Stimulated activated CD4-positive, alpha-beta T cell treated with anti-CD3 and anti-CD28 coated beads, Interleukin-15, amount 100 ng/mL, for 1 hour (primary cell): ENCODE measurements at places on chromosomes 6 and 20.

DNA sequence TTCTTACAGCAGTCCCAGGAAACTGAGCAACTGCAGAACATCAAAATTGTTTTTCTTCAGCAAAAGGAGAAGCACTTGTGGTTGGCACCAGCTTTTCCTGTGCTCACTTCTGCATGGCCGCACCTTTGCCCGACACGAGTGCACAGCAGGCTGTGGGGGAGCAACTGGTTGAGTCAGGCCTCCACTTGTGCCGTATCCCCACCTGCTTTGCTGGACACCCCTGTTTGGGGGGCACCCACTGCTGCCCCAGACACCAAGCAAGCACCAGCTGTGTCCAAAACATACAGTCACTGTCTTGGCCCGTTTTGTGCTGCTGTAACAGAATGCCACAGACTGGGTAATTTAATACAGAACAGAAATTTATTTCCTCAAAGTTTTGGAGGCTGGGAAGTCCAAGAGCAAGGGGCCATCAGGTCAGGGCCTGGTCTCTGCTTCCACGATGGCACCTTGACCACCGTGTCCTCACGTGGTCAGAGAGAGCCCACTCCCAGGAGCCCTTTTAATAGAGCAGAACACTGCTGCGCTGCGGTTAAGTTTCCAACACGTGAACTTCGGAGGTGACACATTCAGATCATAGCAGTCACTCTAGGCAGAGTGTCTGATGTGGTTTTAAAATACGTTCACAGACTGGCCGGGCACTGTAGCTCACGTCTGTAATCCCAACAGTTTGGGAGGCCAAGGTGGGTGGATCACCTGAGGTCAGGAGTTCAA lies 8.7 kb upstream of the GMEB2 start:
- no peak for DNase-seq

DNA sequence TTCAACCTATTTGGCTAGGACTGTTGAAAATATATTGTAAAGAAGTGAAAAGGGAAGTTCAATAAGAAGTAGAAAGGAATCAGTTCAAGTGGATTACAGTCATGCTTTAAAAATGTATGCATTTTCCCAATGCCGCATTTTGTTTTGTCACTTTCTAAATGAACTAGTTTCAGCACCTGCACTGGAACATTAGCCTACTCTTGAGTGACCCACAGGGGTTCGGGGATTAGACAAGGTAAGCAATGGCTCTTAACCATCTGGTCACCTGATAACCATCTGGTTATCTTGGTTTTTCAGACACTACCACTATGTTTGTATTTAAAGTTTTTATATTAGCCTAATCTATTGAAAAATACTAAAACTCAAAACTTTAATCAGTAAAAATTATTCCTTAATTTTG lies 97.6 kb downstream of the CD164 start:
- no peak for DNase-seq

- DNase-seq, result no peak
Observed at GRCh38 chr20:31595654-31596411, 9.3 kb upstream of the ID1 start.

- DNase-seq, result no peak
Observed at GRCh38 chr6:161044335-161044734, 52.8 kb downstream of the MAP3K4 start.

DNA sequence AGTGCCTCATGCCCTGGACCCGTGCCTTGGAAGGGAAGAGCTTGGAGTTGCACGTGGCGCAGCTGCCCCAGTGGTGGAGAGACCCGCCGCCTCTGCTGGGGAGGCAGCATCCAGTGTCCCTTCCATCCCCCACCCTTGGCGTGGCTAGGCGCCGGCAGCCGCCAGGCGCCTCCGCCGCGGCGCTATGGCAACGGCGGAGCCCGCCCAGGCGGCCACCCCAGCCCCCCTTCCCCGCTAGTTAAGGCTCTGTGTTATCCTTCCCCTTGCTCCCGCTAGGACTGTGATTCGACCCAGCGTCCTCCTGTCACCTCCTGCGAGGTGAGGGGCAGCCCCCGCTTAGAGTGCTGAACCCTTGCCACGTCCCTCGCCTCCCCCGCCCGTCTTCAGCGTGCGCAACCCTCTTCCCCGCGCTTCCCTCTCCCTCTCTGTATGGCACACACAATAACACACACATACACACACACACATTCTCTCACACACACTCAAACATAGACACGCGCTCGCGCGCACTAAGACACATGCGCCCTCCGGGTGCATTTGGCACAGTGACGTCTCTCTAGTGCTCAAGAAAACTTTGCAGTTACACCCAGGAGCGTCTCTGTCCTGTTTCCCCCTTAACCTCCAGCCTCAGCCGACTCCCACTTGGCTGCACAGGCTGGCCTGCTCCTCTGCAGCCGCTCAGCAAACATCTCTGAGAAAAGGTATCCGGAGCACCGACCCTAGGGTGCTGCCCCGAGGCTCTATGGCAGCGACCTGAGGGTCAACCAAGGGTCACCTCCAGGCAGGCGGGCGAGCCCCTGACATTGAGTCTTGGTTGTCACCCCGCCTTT lies 8.5 kb downstream of the GRIK2 start:
- no peak for DNase-seq

GRCh38 chr20:60586269-60587050 lies 628.2 kb downstream of the CDH26 start:
- DNase-seq, result no peak

DNA sequence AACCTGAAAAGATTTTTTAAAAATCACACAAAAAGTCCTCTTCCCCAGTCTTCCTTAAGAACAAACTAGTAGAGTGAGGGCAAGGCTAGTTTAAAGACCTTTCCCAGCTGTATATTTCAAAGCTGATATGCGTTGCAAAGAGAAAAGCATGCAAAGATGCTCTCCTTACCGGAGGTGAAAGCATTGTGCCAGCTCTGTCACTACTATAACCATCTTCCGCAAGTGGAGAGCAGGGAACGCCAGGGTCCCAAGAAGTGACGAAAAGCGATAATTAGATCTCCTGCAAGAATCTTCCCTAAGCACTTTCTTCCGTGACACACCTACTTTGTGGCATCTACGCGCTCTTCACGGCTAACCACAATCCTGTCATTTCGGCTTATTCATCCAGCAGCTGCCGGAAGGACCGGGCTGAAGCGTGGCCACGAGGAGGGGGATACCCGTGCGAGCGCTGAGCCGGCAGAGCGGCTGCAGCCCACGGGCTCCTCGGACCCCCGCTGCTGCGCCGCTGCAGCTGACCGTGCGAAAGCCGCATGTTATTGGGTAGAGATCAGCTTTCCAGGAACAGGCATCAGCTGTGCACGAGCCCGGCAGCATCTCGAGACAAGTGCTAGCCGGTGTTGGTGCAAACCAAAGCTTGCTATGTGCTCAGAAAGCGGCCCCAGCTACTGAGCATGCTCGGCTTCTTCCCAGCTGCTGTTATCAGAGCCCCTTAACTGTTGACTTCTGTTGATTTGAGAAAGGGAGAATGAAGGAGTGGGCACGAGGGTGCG lies 57.2 kb upstream of the ARHGAP18 start:
- DNase-seq, result no peak

- no peak for DNase-seq
Observed at GRCh38 chr6:29447670-29448069, 8.6 kb downstream of the OR10C1 start.

DNA sequence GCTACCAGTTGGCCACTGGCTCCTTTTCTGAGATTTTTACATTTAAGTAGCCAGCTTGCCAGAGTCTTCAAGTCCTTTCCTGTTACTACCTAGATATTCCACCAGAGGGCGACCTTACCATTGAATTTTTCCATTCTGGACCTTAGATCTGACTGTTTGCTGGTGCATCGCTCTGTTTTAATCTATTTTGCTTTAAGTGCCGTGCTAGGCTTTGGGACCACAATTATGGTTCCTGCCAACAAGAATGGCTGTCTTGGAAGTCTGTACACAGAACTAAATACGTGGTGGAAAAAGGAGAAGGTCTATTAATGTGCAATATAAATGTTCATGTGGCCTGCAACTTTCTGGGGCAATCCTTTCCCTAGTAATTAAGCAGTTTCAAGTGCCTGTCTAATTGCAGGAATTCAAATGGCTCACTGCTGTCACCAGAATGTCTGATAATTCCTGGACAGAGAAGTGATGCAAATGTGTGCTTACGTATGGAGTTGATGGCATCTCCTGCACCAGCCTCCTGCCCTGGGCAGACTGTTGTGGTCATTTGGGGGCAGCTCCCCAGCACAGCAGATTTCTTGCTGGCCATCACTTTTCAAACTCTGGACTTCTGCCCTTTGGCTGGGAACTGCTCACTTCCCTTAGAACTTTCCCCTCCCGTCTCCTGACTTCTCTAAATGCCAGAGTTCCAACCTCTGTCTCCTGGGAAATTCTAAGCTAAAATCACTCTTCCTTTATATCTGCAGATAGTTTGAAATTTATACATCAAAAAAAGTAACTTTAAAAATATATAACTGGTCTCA lies 5.6 kb upstream of the HLA-DOA start:
- peak; percentile 26 for DNase-seq

- DNase-seq, result no peak
Observed at GRCh38 chr6:162699961-162700360, 27.6 kb downstream of the PRKN start.
